ENCODE measurements at places on chromosomes 11 and 22.

DNA sequence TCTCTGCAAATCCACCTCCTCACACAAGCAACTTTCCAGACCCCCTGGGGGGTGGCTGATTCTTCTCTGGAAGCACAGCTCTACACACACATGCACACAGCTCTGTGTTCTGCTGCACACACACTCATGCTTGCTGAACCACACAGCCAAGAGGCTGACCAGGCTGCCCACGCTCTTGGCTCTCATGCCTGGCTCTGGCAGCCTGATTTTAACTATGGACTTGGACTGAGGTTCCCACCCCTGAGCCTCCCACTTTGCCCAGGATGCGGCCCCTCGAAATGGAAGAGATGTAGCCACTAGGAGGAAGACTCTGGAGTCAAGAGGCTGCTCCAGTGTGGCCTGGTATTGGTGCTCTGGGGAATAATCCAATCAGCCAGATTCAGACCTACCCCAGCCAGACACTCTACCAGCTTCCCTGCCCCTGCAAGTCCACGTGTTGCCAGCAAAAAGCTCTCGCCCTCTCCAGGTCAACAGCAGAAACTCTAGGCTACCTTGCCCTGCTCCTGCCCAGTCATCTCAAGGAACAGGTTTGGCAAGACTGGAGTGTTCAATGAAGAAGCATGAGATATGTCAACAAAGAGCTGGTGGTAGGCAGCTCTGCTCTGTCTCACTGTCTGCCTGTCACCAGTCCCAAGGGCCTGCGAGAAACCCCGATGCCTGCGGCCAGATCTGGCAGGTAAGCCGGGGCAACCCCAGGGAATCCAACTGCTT lies 8.8 kb upstream of the CASTOR1 start:
- DNase-seq = no peak

DNA sequence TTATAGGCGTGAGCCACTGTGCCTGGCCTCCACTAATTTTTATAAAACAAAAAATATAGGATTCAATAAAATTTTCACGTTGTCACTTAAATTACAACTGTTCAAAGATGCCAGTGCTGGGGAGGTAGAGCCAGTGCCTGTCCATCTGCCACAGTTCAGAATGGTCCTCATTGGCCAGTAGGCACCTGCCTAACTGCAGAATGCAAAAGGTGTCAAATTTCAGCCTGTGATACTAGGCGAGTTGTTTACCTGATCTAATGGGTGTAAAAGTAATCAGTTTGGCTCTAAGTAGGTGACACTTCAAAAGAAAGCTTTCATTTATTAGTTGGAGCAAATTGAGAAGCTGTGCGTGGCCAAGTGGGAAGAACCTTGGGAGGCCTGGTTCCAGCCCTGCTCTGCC lies 2.4 kb downstream of the SMARCB1 start:
- no peak for DNase-seq

DNA sequence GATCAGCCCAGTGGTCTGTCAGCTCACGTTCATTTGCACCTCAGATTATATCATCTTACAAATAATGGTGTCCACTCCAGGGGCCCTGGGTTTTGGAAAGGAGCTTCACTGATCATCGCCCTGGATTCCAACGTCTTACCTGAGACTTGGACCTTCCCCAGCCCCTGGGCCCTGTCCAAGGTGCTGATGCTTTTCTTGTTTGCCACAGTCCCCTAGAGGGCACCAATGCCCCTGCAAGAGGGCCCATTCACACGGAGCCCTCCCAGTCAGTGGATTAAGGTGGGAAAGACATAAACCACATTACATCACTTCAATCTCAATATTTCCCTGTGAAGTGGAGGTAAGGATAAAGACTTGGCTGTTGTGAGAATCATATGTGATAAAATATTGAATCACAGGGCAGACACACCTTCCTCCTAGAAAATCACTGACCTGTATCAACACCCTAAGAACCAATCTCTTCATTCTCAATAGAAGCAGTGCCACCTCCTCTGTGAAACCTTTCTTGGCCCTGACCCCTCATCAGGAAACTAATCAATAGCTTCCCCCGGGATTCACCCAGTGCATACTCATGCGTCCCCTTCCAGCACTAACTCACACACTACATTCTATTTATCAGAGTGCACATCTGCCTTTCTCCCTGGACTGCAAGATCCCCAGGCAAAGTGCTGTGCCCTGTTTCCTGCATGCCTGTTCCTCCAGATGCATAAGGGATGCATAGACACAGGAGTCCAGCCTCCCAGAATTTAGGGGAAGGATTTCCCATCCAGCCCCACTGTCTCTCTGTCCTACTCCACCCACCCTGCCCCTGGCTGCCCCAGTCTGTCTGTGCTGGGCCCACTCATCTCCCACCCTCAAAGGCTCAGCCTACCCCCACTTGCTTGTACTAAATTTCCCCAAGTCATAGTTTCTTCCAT lies 167.0 kb downstream of the BUD13 start:
- no peak for DNase-seq

GRCh38 chr11:84261707-84262106 lies 975.5 kb upstream of the CCDC90B start:
- DNase-seq = no peak

- DNase-seq = no peak
These were observed 19.7 kb downstream of the OR51E2 start for GRCh38 chr11:4677948-4678347.

DNA sequence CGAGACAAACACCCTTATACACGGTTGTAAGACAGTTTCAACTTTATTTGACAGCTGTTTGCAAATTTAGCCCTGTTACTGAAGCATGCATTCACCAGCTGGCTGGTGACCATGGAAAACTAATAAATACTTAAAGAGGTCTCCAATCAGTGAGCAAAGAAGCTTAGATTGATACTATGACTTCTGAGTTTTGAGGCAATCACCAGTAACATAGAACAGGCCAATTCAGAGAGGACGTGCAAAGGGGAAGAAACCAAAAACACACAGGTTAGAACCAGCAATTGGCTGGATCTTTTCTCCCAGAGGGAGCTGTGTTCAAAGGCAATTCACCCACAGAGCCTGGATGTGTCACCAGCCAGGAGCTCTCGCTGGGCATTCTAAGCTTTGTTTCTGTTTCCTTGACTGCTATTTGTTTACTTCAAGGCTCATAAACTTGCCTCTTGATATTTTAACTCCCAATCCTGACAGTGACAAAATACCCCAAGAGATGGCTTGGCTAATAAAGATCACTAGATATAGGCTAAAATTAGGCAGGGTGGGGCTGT lies 113.6 kb upstream of the MTMR2 start:
- no peak for DNase-seq

DNA sequence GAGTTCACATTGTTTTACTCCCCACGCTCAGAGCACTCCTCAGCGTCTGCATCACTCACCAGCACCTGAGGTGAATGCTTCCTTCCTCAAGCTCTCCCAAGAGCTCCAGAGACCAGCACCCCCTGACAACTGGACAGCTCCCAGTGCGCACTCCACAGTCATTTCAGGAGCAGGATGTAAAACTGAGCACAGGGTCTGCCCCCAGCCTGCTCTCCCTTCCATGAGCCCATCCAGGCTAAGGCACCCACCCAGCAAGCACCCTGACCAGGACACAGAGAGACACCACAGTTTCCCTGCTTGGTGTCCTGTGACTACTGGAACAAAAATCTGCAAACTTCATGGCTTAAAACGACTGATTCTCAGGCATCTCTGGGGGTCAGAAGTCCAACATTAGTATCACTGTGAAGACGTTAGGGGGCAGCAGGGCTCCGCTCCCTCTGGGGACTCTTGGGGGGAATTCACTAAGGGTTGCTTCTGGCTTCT lies 3.3 kb downstream of the SCGB1D2 start:
- no peak for DNase-seq

- no peak for DNase-seq
These were observed 24.4 kb upstream of the DGCR8 start for GRCh38 chr22:20055654-20056053.

DNA sequence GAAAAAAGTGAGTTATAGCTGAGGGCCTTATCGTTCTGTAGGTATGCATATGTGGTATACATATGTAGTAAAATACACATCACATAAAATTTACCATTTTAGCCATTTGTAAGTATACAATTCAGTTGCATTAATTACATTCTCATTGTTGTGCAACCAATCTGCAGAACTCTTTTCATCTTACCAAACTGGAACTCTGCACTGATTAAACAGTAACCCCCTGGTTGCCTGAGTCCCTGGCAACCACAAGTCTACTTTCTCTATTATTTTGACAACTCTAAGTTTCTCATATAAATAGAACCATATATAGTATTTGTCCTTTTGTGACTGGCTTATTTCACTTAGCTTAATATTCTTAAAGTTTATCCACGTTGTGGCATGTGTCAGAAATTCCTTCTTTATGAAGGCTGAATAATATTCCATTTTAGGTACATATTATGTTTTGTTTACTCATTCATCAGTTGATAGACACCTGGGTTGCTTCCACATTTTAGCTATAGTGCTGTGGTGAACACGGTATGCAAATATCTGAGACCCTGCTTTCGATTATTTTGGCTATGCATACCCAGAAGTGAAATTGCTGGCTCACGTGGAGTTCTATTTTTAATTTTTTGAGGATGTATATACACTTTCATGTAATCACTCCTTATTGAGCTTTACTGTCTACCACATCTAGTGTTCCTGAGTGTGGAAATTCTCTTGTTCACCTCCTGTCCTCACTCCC lies 1.6 kb upstream of the DDX10 start:
- no peak for DNase-seq

GRCh38 chr11:125425601-125426000 lies 70.5 kb downstream of the FEZ1 start:
- DNase-seq = no peak

GRCh38 chr11:82003671-82004515 lies 729.8 kb downstream of the FAM181B start:
- DNase-seq = no peak

- no peak for DNase-seq
These were observed 63.0 kb upstream of the PITPNB start for GRCh38 chr22:27982106-27982505.

DNA sequence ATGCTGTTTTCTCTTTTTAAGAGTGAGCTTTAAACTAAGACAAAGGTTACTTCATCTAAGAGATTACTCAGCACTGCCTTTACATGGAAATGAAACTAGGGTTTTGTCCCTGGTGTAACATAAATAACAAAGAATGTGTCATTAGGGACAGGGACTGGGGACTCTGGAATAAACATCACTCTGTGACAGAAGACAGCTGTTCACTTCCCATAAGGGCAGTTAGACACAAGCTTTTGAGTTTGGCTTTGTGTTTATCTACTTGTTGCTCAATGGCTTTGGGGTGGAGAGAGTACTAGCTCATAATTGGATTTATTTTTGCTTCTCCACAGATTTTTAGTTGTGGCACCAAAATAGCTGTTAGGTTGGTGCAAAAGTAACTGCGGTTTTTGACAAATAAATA lies 154.5 kb downstream of the OR4C45 start:
- no peak for DNase-seq

DNA sequence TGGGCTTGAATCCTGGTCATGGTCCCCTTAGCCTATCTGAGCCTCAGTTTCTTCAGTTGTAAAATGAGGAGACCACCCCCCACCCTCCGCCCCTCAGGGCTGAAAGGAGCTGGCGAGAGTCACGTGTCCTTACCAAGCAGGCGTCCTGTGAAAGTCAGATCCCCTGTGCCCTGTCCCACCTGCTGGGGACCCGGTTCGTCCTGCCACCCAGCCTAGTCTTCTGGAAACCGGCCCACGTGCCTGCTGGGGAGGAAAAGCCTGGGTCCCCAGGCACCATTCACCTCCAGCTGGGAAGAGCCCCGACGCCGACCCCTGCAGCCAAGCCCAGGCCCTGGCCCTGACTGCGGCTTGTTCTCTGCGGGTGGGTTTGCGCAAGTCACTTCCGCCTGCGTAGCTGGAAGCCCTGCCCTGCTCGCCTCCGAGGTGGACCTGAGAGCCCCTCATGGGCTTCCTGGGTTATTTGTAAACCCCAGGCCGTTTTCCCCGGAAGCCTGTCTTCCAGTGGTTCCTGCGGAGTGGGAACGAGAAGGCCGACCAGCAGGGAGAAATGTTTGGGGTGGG lies 679 bp upstream of the SSH3 start:
- no peak for DNase-seq

GRCh38 chr11:108915666-108916065 lies 250.8 kb downstream of the DDX10 start:
- no peak for DNase-seq

DNA sequence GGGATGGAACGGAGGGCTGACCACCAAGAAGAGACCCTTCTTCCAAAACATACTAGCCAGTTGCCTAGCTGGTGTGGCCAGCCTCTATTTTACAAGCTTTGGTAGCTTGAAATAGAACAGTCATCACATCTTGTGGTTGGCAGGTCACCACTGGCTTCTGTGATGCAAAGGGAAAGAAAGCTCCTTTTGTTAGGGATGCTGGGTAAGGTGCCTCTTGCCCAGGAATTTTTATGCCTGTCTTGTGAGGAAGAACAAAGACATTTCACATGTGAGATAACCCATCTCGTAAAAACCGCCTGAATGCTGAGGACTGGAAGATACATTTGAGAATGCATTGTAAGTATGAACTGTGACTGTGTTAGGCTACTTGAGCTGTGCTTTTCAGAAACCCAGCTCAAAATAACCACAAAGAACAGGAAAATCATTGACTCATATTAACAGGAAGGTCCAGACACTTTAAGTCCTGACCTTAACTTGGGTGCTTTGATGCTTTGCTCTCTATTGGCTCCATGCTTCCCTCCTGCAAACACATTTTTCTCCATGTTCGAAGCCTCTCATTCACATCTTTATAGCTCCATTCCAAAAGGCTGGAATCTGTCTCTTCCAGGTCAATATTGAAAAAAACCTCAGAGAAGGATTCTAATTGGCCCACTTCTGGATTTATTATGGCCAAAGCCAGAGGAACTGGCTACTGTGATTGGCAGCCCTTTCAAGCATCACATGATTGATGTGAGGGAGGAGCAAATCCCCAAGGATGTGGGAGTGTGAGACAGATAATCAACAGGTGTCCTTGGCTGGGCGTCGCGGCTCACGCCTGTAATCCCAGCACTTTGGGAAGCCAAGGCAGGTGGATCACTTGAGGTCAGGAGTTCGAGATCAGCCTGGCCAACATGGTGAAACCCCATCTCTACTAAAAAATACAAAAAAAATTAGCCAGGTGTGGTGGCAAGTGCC lies 53.9 kb downstream of the MICAL2 start:
- no peak for DNase-seq

DNA sequence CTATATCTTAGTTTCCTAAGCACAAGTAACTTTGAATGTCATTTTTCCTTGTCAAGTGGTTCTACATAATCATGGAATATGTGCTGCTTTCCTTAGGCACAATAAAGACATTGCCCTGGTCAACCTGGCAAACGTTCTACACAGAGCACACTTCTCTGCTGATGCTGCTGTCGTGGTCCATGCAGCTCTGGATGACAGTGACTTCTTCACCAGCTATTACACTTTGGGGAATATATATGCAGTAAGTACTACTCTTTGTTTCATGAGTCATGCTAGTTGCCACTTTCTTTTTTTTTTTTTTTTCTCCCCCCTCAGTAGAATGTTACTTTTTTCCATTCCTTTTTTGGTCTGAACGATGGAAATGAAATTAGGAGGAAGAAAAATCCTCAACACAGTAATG lies 38.5 kb downstream of the TTC17 start:
- DNase-seq = no peak

Data from activated CD8-positive, alpha-beta memory T cell treated with anti-CD3 and anti-CD28 coated beads for 48 hours (primary cell).